ENCODE measurements at places on chromosomes 1 and 21. TPM values are rescaled to one million over a fixed set of nuclear protein-coding genes. Genes with fewer than 3 reads are reported as not detected.

Gene OR14K1
- total RNA-seq, result not detected

Gene LY9
- not detected for total RNA-seq

Gene ARHGEF10L
- total RNA-seq, result 3.5 TPM

Gene IPO13
- total RNA-seq, result 10.4 TPM

Gene OR10J1
- not detected for total RNA-seq

Gene S1PR1
- 164 TPM for total RNA-seq
